Activated naive CD4-positive, alpha-beta T cell treated with anti-CD3 and anti-CD28 coated beads, Interleukin-2, amount 50 U/mL, for 16 hours (primary cell): ENCODE measurements at places on chromosomes 5 and 9.

DNA sequence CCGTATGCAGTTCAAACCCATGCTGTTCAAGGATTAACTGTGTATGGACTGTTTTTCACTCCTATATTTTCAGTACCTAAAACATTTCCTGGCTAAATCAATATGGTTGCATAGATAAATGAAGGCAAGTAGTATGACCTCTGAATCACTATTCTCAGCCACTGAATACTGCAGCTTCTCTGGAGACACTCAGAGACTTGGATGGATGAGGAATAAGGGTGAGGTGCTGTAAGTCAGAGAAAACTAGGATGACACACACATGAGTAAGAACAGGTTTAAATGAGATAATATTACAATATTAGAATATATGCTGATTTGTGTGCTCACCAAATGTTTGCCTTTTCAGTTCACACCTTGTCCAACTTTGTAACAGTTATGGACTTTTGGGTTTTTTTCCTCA is 26.0 kb upstream of the ANXA1 start:
- DNase-seq = no peak

DNA sequence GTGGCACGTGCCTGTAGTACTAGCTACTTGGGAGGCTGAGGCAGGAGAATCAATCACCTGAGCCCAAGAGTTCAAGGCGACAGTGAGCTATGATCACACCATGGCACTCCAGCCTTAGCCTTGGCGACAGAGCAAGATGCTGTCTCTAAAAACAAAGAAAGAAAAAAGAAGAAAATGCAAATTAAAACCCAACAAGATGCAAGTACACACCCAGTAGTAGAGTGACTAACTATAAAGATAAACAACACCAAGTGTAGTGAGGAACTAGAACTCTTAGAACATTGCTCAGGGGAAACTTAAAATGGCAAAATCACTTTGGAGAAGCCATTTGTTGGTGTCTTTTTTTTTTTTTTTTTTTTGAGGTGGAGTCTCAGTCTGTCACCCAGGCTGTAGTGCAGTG is 34.7 kb upstream of the RARS1 start:
- no peak for DNase-seq

DNA sequence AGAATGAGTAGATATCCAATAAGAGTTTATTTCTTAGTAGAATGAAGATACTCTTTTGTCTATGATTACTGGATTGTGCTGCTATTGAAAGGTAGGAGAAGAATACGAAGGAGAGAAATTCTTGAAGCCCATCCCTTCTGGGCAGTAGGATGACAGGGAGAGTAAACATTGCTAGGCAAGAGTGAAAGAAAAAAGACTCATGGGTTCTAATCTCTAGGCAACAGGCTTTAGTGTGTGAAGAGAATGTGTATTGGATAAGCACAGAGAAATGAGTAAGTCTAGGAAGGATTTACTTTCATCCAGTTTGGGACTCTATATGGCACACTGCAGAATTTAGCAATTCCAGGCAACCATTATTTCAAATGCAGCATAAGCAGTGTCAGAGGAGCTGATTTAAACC is 216.0 kb downstream of the GABRG2 start:
- DNase-seq = no peak

- no peak for DNase-seq
These were observed 502.5 kb downstream of the RASEF start for GRCh38 chr9:82560457-82560904.
